ENCODE measurements at places on chromosomes 11 and 22.

GRCh38 chr11:40513281-40513680, 946.2 kb downstream of the LRRC4C start:
- DNase-seq, result no peak

- no peak for DNase-seq
Measured at GRCh38 chr22:17396516-17396915, 27.3 kb downstream of the CECR2 start.

- no peak for DNase-seq
Measured at GRCh38 chr11:59847626-59848025, 2.3 kb upstream of the CBLIF start.

DNA sequence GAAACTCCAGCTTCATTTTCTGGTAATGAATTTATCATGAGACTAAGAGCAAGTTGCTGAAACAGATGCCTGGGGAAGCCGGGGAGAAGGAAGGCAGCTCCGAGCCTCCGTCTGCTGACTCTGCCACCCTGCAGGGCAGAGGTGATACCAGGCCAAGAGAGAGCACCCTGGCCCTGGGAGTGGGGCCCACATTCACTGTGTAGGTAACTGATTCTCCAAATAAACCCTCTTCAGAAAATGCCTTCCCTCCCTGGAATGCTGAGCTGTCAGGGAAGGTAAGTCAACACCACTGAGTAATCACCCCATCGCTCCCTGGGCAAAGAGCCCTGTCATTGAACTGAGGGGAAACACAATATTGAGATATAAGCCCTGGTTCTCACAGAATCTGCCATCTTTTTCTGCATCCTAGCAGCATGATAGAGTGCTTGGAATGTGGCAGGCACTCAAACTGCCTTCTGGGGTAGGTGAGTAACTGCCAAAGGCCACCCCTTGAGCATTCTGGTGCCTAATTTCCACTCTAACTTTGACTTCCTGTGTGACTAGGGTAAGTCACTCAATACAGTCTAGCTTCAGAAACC, 147.6 kb downstream of the SPATA19 start:
- DNase-seq, result no peak

GRCh38 chr11:112806876-112807275, 154.3 kb upstream of the NCAM1 start:
- DNase-seq, result no peak

- no peak for DNase-seq
Measured at GRCh38 chr11:93493252-93493897, 49.8 kb downstream of the SMCO4 start.

- no peak for DNase-seq
Measured at GRCh38 chr22:41561788-41562187, 978 bp downstream of the CSDC2 start.

DNA sequence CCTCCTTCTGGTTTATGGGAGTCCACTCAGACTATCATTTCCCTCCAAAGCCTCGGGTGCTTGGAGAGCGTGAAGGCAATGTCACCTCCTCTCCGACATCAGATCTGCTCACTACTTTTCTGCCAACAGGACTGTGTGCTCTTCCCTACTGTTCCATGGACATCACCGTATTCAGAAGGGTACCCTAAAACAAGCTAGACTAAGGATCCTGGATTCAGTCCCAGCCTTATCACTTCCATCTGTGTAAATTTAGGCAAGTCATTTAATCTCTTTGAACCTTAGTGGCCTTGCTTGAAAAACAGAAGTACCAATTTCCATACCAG, 78.2 kb downstream of the KCNC1 start:
- no peak for DNase-seq

DNA sequence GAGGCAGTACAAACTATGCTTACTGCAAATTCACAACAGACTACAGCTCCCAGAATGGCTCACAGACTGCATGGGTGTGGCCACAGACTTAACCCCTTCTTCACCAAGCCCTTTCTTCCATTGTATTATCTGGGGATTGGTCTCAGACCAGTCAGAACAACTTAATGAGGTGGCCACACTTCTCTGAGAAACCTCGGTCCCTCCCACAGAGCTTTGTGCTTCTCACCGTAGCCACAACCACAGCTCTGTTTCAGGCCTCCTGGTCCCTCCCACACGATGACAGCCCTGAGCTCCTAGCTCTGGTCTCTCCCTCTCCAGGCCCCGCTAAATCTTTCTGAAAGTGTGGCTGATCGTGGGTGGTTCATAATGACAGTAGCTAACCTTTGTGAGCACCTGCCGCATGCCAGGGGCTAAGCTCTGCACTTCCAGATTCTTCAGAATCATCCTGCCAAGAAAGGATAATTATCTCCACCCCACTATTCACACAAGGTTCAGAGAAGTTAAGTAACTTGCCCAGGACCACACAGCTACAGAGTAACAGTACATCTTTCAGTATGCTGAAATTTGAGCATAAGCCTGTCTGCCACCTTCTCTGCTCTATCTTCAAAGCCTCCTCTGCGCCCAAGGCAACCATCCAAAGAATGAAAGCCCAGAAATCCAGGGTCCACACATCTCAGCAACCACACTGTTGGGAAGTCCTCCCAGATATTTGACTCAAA, 5.4 kb downstream of the PDE2A start:
- no peak for DNase-seq

- DNase-seq, result no peak
Measured at GRCh38 chr22:27480487-27480886, 321.1 kb downstream of the MN1 start.

GRCh38 chr11:17439316-17439782, 37.3 kb downstream of the ABCC8 start:
- DNase-seq, result no peak

- no peak for DNase-seq
Measured at GRCh38 chr22:17954860-17955587, 69.3 kb downstream of the MICAL3 start.

GRCh38 chr11:114617157-114618124, 21.9 kb upstream of the NXPE4 start:
- DNase-seq, result no peak

GRCh38 chr22:42945736-42946135, 69.2 kb downstream of the PACSIN2 start:
- DNase-seq, result no peak

DNA sequence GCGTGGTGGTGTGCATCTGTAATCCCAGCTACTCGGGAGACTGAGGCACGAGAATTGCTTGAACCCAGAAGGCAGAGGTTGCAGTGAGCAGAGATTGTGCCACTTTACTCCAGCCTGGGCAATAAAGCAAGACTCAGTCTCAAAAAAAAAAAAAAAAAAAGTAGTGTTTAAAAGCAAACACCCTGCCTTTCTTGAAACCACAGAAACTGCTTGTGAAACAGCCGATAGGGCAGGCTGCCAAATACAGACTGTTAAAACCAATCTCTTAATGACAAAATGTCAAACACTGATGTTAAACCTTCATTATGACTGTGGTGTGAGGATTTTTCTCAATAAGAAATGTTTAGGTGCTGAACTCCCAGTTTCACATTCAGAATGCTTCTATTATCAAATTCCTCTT, 27.3 kb downstream of the MARK2 start:
- DNase-seq, result no peak

- DNase-seq, result no peak
Measured at GRCh38 chr22:21038405-21038804, 6.0 kb upstream of the SLC7A4 start.

DNA sequence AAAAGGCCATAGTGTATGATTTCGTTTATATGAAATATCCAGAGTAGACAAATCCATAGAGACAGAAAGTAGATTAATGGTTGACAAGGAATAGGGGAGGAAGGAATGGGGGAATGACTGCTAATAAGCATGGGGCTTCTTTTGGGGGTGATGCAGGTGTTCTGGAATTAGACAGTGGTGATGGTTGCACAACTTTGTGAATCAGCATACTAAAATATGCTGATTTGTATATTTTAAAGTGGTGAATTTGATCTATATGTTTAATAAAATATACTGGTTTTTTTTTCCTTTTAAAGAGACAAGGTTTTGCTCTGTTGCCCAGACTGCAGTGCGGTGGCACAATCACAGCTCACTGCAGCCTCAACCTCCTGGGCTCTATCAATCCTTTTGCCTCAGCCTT, 6.5 kb upstream of the HORMAD2 start:
- DNase-seq, result no peak

DNA sequence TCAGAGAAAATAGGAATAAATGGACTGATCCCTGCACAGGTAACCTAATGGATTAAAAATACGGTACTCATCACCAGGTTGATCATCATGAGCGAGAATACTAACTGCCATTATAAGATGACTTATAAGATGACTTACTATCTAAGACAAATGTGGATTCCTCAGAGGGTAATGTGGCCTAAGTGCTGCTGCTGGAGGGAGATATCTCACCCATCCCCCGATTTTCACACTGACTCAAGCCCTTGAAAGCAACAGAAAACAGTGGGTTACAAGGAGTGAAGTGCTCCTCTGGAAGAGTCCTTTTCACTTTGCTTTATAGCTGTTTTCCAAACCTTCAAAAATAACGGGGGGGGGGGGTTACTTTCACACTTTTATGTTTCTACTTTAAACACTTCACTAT, 920 bp downstream of the TMEM218 start:
- no peak for DNase-seq

- no peak for DNase-seq
Measured at GRCh38 chr22:37193629-37194191, 5.7 kb upstream of the C1QTNF6 start.

- no peak for DNase-seq
Measured at GRCh38 chr11:22069844-22070243, 123.0 kb upstream of the ANO5 start.

DNA sequence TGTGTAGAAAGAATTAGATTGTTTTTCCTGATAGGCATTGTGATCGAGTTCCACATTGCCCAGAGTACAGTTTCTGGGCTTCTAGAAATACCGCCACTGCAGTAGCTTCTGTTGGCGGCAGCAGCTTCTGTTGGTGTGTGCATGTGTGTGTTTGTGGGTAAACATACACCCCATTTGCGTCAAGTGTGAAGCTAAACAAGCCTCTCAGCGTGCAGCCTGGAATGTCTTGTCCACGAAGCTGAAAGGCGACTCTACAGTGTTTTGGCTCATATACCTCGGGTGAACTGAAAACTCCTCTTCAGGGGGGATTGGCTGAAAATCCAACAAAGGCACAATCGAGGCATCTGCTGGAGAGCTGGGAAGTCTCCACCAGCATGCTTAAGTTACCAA, 112.0 kb upstream of the E2F8 start:
- DNase-seq, result no peak

- no peak for DNase-seq
Measured at GRCh38 chr11:5591613-5592012, 4.8 kb upstream of the TRIM6 start.

DNA sequence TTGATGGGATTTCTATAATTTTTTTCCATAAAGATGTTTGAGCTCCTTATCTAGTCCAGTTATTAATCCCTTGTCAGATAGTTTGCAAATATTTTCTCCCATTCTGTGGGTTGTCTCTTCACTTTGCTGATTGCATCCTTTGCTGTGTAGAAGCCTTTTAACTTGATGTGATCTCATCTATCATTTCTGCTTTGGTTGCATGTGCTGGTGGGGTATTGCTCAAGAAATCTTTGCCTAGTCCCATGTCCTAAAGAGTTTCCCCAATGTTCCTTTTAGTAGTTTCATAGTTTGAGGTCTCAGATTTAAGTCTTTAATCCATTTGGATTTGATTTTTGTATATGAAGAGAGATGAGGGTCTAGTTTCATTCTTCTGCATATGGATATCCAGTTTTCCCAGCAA, 1.7 kb upstream of the IL2RB start:
- no peak for DNase-seq

GRCh38 chr11:131467645-131468394, 97.4 kb downstream of the NTM start:
- DNase-seq, result no peak
